ENCODE measurements at places on chromosomes 13 and 19.

DNA sequence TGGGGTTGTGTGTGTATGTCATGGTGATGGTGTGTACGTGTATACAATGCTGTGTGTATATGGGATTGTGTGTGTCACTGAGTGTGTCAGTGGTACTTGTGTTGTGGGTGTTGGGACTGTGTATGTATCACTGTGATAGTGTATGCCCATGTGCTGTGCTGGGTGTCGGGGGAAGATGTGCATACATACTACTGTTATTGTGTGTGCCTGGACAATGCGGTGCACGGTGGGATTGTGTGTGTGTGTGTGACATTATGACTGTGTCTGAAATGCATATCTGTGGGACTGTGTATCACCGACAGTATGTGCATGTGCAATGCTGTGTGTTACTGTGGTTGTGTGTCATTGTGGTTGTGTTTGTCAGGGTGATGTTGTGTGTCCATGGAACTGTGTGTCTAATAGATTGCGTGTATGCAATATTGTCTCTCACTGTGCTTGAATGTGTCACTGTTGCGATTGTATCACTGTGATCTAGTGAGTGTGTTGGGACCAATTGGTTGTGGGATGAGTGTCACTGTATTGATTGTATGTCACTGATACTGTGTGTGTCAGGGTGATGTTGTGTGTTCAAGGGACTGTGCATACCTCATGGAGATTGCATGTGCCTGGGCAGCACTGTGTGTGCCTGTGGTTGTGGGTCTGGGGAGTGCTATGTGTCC lies 11.0 kb upstream of the BBC3 start:
- no peak overlapping the region for H3K27ac ChIP-seq
- H3K4me1 ChIP-seq = peaks cover 20% of the 10 kb centered on the region
- no peak overlapping the region for H3K4me3 ChIP-seq
- no peaks in the 10 kb centered on the region for H3K36me3 ChIP-seq

DNA sequence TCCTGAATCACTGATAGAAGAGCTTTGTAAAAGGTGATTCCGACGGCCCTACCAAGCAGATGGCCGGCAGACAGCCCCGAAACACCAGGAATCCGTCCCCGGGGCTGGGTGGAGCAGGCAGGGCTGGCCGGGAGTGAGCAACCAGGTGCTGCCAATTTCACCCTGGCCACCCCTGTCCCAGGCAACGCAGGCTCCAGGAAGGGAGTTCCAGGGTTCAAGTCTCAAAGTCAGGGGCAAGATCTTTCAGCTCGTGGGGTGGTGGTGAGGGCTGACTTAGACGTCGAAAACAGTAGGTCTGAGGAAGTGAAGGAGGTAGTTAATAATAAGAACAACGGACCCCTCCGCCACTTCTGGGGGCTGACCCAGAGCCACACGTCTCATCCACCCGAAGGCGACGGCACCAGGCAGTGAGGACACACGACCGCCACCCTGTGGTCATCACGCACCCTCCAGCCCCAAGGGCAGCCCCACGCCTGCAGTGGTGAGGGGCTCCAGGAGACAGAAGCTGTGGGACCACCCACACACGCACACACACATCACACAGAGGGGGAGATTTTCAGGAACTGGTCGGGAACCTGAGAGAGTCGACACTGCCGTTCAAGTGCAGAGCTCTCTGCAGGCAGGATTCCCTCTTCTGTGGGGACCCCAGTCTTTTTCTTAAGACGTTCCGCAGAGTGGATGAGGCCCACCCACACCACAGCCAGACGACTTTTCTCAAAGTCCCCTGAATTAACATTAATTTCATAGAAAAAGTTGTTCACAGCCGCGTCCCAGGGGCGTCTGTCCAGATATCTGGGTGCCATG lies 67.2 kb downstream of the SPACA7 start:
- no peaks in the 10 kb centered on the region for H3K36me3 ChIP-seq
- no peaks in the 10 kb centered on the region for H3K27me3 ChIP-seq
- H3K4me3 ChIP-seq = no peak overlapping the region
- no peaks in the 10 kb centered on the region for H3K4me1 ChIP-seq
- H3K27ac ChIP-seq = no peak overlapping the region

- DNase-seq = no peak
- no peaks in the 10 kb centered on the region for H3K4me1 ChIP-seq
- H3K27ac ChIP-seq = no peak overlapping the region
- no peak overlapping the region for H3K4me3 ChIP-seq
These were observed 1284.5 kb downstream of the SLITRK1 start for GRCh38 chr13:82597747-82598146.

GRCh38 chr13:111508902-111509509 lies 188.6 kb downstream of the TEX29 start:
- no peaks in the 10 kb centered on the region for H3K4me1 ChIP-seq
- DNase-seq = no peak
- H3K4me3 ChIP-seq = no peak overlapping the region
- no peaks in the 10 kb centered on the region for H3K36me3 ChIP-seq
- no peak overlapping the region for H3K27ac ChIP-seq
- H3K27me3 ChIP-seq = peaks cover 46% of the 10 kb centered on the region

DNA sequence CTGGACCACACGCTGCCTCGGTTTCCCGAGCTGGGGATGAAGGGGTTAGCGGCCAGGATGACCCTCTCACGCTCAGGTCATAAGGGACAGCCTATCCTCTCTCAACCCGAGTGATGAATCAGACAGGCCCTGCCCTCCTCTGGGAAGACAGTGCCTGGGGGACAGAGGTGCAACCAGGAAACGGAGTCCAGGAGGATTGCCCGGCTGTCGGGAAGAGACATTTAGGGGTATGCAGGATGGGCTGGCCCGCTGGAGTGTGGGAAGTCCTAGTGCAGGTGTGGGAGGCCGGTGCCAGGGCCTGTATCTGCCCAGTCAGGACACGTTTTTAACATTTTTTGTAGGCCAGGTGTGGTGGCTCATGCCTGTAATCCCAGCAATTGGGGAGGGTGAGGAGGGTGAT lies 8.3 kb downstream of the LSM7 start:
- H3K4me1 ChIP-seq = no peaks in the 10 kb centered on the region
- no peaks in the 10 kb centered on the region for H3K36me3 ChIP-seq
- H3K27me3 ChIP-seq = no peaks in the 10 kb centered on the region
- DNase-seq = no peak
- no peak overlapping the region for H3K4me3 ChIP-seq

- no peak overlapping the region for H3K27ac ChIP-seq
- no peak for DNase-seq
- H3K36me3 ChIP-seq = no peaks in the 10 kb centered on the region
- H3K4me1 ChIP-seq = no peaks in the 10 kb centered on the region
- no peak overlapping the region for H3K4me3 ChIP-seq
- peaks cover 50% of the 10 kb centered on the region for H3K27me3 ChIP-seq
These were observed 3.4 kb downstream of the SLITRK1 start for GRCh38 chr13:83878691-83879430.

DNA sequence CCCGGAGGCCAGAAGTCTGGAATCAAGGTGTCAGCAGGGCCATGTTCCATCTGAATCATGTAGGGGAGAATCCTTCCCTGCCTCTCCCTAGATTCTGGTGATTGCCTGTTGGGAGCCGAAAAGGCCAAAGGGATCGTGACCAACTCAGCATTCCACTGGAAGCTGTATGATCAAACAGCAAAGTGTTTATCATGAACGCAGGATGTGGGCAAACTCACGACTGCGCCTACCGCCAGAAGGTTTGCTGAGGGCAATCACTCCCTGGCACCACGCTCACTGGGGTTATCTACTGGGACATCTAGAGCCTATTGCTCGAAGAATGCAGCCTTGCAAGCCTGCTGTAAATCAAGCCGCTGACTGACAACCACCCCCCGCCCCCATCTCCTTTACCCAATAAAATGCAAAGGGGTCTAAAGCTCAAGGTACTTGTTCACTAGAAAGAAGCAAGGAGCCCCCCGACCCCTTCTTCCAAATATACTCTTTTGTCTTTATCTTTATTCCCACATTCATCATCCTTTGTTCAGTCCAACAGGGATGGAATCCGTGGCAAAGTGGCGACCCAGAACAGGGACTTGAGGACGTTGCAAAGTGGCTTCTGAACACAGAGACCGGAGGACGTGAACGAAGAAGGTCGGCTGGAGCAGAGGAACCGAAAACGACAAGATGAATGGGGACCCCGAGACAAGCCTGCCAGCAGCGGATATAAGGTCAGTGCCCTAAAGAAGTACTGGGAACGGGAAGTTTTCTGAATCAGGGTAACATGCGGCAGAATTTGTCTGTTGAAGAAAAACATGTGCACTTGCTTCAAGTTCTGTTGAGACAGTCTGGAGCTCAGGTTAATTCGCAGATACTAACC lies 16.8 kb downstream of the CLEC4M start:
- DNase-seq = no peak
- H3K27ac ChIP-seq = no peak overlapping the region
- H3K4me1 ChIP-seq = no peaks in the 10 kb centered on the region
- H3K27me3 ChIP-seq = peaks cover 16% of the 10 kb centered on the region
- H3K4me3 ChIP-seq = no peak overlapping the region

- H3K27ac ChIP-seq = no peak overlapping the region
- H3K27me3 ChIP-seq = no peaks in the 10 kb centered on the region
- no peak for DNase-seq
- H3K36me3 ChIP-seq = no peaks in the 10 kb centered on the region
- no peaks in the 10 kb centered on the region for H3K4me1 ChIP-seq
- no peak overlapping the region for H3K4me3 ChIP-seq
These were observed 4.4 kb downstream of the BCAT2 start for GRCh38 chr19:48806518-48806817.

All from breast epithelium (tissue), 4 donors.